ENCODE measurements at places on chromosomes 11 and 22.

- peak; percentile 9 for DNase-seq
Observed at GRCh38 chr11:14342906-14343305, 16.1 kb downstream of the RRAS2 start.

GRCh38 chr11:2689651-2690575 lies 9.9 kb downstream of the KCNQ1OT1 start:
- DNase-seq: no peak

DNA sequence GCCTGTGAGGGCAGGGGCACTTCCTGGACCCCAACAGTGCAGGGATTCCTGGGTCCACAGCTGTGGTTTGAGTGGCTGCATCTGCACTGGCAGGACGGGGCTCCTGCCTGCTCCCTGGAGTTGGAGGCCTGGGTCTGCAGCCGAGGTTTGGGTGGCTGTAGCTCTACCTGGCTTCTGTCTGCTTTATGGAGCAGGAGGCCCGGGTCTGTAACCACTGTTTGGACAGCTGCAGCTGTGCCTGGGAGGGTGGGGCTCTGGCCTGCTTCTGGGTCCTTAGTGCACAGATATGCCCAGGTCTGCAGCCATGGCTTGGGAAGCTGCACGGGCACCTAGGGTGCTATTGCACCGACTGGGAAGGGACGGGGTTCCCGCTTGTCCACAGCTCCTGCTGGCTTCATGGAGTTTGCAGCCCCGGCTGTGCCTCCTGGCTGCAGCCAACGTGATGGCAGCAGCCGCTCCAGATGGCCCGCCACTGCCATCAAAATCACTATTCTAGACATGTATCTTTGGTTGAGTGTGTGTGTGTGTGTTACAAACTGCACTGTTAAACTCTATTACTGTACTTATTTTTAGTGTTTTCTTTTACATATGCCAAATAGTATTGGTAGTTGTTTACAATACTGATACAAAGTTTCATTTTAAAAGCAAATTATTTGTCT lies 412.3 kb upstream of the KIRREL3 start:
- DNase-seq: no peak

- peak; percentile 77 for DNase-seq
Observed at GRCh38 chr11:102306817-102307726, 10.2 kb upstream of the BIRC3 start.

GRCh38 chr11:104725796-104726408 lies 172.4 kb downstream of the CASP12 start:
- DNase-seq: no peak

GRCh38 chr11:17917556-17917955 lies 95.3 kb downstream of the SERGEF start:
- DNase-seq: no peak

DNA sequence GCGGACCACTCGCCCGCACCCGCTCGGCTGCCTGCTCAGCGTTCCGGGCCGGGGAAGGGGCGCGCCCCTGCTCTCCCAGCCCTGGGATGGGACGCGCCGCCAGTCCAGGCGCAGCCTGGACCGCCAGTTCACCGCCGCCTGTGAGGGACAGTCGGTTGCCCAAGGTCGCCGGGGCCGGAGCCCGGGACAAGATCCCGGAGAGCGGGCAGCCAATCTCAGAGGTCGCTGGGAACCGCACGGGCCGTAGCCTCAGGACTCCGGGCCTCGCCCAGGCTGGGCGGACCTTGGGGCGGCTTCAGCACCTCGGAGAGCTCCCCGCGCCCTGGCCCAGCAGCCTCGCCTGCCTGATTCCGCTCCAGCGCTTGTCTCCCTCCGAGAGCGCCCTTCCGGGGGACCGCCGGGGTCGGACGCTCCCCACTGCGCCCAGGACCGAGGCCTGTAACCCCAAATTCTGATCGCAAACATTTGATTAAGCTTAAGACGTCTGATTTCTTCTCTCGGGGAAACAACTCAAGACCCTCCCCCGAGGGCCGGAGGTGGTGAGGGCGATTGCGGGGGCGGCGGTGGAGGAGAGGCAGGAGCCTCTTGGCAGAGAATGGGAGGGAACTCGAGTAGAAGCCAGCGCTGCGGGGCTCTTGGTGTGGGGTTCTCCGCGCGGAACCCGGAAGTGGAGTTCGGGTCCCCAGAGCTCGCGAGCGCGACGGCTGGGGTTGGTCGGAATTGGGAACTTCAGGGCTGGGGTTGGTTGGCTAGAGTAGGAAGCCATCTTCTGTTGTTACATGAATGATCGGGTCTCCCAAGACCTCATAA lies 1.1 kb upstream of the CHRM4 start:
- peak; percentile 96 for DNase-seq

DNA sequence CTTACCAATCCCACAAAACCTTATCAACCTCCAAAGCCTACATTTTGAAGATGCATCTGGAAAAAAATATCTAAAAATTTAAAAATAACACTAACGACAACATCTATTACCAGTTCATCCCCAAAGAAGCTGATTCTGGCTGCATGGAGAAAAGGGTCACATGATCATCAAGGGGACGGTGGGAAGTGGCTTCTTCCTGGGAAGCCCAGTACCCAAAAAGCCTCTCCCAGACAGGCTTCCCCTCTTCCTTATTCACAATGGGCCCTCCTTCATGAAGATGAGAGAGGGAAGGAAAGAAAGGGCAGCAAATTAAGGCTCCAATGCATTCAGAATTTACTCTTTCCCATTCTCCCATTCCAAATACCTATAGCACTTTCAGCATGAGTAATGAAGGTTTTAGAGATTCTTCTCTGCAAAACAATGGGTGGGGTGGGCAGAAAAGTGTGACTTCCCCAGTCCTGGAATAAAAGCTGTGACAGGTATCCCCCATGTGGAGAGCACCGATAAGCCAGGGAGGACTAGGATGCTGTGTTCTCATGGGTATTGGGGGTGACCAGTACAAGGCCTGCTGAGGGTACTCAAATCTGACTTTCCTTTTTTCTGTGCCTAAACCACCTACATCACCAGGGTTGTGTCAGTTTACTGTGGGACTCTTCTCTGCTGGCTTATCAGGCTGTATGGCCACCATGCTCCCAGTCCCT lies 88.2 kb downstream of the SIK3 start:
- DNase-seq: no peak

GRCh38 chr11:126101930-126102283 lies 39.2 kb upstream of the CDON start:
- DNase-seq: no peak

DNA sequence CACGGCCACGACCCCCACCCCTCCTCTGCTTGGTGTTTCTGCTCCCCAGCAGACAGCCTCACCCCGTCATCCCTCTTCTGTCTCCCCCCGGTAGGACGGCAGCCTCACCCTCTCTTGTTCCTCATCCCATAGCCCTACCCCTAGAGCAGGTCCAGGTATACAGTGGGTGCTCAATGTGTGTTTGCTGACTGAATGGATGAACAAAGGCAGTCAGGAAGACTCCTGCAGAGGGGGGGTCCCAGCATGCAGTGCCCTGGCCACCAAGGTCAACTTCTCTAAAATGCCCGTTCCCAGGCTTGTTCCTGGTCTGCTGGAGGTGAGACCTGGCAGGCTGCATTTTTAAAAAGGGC lies 34.7 kb upstream of the FADD start:
- no peak for DNase-seq

- DNase-seq: no peak
Observed at GRCh38 chr11:125273519-125274000, 109.0 kb downstream of the PKNOX2 start.

DNA sequence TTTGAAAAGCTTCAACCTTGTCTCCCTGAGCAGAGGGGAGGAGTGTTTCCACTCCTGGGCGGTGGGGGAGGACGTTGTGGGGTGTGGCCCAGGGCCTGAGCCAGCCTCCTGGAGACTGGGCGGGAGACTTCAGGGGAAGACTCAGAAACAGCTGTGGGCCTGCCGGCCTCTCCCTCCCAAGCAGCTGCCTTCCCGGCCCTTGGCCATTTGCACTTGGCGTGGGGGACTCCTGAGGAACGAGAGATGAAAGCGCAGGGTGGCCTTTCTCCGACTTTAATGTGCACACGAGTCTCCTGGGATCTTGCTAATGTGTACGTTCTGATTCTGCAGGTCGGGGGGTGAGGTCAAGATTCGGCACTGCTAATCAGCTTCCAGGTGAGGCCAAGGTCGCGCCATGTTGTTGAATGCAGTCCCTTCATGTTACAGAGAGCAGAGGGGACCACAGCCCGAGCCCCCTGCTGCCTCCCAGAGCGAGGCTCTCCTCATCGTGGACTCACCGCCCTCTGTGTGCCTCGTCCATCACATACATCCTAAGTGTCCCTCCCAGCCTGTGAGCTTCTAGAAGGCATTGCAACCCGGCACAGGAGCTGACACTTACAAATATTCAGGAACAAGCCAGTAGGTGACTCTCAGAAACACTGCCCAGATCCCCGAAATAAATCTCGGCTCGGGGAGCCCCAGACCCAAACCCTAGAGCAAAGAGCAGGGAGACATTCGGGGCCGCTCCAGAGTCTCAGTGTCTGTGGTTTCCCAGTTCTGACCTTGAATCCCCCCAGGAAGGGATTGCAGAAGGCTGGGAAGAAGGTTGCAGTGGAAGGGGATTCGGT lies 7.7 kb downstream of the LIF start:
- DNase-seq: no peak

GRCh38 chr11:72338741-72339140 lies 94.8 kb upstream of the PHOX2A start:
- DNase-seq: no peak

GRCh38 chr11:125451400-125452124 lies 44.5 kb downstream of the FEZ1 start:
- DNase-seq: peak; percentile 66

DNA sequence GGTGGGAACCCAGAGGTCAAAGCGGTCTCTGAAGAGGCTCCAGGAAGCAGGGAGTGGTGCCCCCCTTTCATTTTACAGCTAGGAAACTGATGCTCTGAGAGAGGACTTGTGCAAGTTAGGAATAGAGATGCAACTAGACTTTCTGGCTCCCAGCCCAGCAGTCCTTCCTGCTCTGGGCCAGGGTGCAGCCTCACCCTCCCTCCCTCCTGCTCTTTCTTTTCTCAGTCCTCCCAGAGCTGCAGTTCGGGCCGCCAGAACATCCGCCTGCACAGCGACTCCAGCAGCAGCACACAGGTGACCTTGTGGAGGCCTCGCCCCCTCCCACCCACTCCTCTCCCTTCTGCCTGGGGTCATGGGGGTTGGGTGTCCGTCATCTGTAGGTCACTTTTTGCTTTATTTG lies 51.5 kb downstream of the LHFPL7 start:
- no peak for DNase-seq

- no peak for DNase-seq
Observed at GRCh38 chr22:29827091-29827490, 11.0 kb downstream of the ASCC2 start.

DNA sequence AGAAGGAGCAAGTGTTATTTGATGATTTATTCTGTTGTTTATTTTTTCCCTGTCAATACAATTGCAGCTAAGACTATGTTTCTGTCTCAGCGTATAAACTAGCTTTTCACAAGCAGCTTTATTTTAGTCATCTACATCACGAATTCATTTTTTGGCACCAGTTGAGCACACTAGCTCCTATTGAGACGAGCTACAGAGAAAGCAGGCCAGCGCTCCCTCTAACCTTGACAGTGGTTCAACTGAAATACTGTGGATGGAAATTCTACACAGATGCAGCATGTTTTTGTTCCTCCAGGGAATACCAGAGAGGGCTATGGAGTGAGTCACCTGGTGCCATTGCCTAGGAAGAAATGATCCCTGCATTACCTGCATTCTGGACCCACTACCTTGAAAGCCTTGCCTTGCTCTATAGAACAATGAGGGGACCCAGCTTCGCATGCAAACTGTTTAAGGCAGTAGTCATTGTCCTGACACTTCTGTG lies 108.2 kb upstream of the ARHGAP42 start:
- no peak for DNase-seq

- DNase-seq: no peak
Observed at GRCh38 chr22:28506150-28506535, 173.5 kb downstream of the TTC28 start.

DNA sequence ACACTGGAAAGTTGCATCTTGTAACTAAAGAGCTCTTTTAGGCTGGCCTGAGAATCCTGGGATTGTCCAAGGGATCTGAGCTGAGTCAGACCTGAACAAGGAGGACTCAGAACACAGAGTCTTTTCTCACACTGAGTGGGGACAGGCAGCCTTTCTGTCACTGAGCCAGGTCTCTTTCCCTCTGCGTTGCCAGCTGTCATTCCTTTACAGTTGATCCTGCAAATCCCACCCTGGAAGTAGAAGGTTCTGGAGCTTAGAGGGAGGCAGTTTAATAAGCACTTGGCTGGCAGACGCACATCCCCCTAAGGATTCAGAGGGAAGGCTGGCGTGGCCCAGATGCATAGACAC lies 76.3 kb upstream of the SUSD2 start:
- no peak for DNase-seq
